Fibroblast of lung (primary cell): ENCODE measurements at places on chromosomes 5 and 9. TPM values are rescaled to one million over a fixed set of nuclear protein-coding genes. Genes with fewer than 3 reads are reported as not detected.

DNA sequence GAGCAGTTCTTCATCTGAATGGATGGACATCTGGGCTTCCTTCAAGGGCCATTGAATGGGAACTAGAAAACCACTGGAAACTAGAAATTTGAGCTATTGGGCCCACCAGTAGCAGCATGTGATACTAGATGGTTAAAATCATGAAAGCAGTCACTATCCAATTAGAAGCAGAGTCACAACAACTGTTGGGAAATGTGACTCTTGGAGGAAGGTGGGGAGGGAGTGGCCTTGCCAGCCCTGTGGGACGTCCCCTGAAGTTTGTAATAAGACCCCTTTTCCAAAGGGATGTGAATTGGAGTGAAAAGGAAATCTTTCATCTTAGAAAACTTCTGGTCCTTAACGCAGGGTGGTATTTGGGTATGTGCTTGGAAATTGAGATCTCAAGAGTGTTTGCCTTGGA lies 5.6 kb downstream of the RAB24 start:
- DNase-seq, result no peak

DNA sequence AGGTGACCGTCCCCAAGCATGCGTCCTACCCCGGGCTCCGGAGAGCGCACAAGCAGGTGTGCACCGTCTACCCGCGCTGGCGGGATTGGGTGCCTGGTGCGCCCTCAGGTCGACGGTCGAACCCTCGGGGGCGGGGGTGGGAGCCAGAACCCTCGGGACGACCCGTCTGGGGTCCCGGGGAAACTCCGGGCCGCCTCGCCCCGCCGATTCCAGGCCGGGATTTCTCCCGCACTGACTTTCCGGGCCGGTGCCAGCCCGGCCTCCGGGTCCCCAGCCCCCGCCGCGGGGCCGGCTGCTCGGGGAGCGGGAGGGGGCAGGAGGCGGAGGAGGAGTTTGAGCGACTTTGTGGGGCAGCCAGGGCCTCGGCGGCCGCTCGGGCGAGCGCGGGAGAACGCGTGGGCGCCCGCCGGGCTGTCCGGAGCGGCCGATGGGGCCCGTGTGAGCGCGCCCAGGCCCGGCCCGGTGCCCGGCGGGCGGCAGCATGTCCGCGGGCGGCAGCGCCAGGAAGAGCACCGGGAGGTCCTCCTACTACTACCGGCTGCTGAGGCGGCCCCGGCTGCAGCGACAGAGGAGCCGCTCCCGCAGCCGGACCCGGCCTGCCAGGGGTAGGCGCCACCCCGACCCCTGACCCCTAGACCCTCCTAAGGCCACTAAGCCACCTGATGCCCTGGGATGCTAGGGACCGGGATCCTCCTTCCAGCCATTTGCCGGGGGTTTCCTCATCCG lies at the start of gene DAB2IP:
DAB2IP (plus strand) TSS at position 340 of the 726 bp plus-strand sequence; CDS start at position 482, 142 bp downstream.
- DNase-seq, result peak; percentile 54

DNA sequence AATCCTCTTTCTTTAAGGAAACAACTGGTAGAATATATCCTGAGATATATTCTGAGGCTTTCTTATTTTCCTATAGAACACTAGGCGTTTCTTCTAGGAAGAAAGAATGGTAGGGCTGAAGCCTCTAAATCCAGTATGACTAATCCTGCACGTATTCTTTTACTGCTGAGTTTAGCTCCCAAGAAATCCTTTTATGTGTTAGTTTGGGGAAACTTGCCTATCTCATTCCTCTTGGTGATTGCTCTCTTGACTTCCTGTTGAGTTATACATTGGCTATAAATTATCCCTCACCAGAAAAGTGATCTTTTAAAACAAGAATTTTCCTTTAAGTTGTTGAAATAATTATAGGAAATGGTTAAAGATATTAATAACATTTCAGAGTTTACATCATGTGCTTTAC lies 422.9 kb downstream of the TMEM161B start:
- DNase-seq, result peak; percentile 52

DNA sequence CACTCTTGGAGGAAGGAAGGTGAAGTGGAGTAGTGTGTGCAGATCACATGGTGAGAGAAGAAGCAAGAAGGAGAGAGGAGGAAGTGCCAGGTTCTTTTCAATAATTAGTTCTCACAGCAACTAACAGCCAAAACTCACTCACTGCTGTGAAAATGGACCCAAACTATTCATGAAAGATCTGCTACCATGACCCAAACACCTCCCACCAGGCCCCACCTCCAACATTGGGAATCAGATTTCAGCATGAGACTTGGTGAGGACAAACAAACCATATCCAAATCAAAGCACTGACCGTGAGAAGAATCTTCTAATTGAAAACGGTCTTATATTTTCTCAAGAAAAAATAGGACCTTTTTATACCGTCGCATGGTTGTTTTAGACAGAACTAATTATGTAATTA lies 468.7 kb upstream of the TYRP1 start:
- DNase-seq, result no peak

GRCh38 chr9:134968011-134968822 lies 50.5 kb upstream of the FCN1 start:
- DNase-seq, result peak; percentile 31

- DNase-seq, result peak; percentile 85
Measured at GRCh38 chr9:112046181-112046580, 128.9 kb downstream of the SUSD1 start.

DNA sequence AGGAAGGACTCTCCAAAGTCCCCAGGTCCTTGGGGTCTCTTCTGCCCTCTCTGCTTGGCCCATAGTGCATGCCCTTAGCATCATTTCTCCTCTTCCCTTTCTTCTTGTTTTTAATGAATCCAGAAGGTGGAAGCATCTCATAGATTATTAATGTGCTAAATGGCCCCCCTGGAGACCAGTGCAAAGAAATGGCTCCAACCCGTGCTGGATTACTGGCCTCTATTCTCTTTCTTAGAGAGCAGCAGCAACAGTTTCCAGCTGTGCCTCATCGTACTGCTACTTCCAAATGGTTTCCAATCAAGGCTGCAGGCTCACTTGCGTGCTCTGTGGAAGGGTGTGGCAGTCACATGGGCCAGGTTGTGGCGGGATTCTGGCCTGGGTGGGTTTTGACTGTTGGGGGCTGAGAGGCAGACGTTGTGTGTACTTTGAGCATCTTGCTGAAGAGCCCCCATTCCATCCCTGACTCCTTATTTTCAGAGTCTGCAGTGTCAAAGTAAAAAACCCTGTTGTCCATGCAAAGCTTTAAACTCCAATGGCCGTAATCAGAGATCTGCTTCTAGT lies 139.7 kb downstream of the GABBR2 start:
- DNase-seq, result no peak

- DNase-seq, result peak; percentile 23
Measured at GRCh38 chr5:82799361-82800077, 277.7 kb downstream of the TMEM167A start.

DNA sequence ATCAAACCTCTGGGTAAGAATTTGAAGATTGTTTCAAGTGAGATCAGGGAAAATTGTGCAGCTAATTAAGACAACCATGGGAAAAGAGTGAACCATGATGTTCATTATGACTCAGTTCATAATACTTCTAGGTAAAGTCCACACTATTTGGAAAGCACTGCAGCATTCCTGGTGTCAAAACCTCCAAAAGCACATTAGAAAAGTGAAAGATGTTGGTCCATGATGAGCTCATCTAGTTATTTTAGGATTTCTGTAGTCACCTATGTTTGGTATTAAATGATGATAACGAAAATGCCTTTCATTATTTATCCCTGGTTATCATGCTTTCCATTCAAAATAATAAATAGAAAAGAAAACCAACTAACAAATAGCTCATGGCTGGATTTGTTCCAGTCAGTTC lies 49.1 kb downstream of the PTCD2 start:
- DNase-seq, result peak; percentile 89

- no peak for DNase-seq
Measured at GRCh38 chr5:71662381-71662780, 56.7 kb upstream of the CARTPT start.

GRCh38 chr5:77774981-77775789 lies 954 bp downstream of the TBCA start:
- no peak for DNase-seq

- no peak for DNase-seq
Measured at GRCh38 chr9:37715991-37716505, 37.6 kb upstream of the TRMT10B start.

GRCh38 chr5:32713770-32714381 lies 2.8 kb downstream of the NPR3 start:
- peak; percentile 48 for DNase-seq

- peak; percentile 83 for DNase-seq
Measured at GRCh38 chr5:34707451-34708107, 51.5 kb downstream of the RAI14 start.

GRCh38 chr9:8736805-8737204 lies 937.2 kb upstream of the DMAC1 start:
- DNase-seq, result no peak

GRCh38 chr5:102722931-102723330 lies 32.2 kb upstream of the PAM start:
- no peak for DNase-seq

DNA sequence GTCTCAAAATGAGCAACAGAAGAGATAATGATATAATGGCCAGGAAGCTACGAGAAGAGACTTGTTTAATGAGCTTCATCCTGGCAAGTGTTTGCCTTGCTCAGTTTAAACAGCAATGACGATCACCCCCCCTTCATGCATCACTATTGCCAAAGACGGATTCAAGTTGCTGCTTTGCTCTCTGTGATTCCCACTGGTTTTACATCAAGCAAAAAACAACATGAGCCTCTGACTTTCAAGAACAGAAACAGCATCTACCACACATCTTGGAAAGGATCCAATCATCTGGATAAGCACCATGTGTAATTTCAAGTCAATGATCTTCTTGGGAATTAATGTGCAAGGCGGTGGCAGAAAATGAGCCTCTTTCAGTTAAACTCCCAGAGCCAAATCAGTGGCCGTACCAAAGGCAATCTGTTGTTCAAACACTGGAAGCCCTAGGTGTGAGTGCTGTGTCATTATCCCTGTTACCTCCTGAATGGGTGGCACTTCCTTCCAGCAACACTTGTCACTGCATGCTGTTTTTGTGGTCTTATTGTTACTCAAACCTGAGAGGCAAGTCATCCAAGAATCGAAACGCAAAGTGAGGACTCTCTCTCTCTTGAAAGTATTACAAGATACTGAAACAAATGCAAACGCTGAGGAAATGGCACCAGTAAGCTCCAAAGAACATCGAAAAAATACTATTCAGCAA lies 72.8 kb downstream of the MED27 start:
- peak; percentile 75 for DNase-seq

- DNase-seq, result no peak
Measured at GRCh38 chr5:180153991-180154390, 55.0 kb downstream of the RASGEF1C start.

DNA sequence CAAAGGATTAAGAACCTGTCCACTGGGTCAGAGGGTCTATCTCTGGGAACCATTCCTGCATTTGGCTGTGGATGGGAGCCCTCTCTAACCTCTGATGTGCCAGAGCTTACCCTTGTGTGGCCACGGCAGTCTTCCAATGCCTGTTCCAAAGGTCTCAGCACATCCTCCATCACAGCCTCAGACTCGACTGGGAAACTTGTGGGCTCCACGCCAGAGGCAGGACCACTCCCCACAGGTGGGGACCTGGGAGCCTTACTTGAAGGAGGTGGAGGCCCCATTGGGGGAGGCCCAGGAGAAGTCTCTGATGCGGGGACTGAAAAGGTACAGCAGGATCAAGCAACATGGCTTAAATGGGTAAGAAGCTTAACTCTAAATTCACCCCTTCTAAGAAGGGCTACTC lies 4.4 kb downstream of the EIF4EBP3 start:
- DNase-seq, result no peak

- DNase-seq, result peak; percentile 99
Measured at GRCh38 chr9:96139592-96140295, 162.2 kb downstream of the HSD17B3 start.

DNA sequence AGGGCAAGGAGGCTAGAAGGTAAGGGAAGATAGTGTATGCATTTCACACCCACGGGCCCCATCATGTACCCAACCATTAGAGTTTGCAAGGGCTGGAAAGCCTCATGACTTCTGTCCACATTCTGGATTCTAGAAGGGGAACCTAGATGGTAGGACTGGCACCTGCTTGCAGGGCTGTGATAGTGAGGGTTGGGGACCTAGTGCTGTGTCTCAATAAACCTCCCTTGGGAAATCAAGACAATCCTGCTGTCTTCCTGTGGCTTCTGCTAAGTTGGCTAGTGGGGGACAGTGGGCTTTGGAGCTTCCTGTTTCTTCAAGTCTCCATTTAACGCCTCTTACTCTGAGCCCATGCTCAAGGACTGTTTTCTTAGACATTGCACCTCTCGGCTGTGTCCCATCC lies 43.6 kb upstream of the SYNPO start:
- no peak for DNase-seq

DNA sequence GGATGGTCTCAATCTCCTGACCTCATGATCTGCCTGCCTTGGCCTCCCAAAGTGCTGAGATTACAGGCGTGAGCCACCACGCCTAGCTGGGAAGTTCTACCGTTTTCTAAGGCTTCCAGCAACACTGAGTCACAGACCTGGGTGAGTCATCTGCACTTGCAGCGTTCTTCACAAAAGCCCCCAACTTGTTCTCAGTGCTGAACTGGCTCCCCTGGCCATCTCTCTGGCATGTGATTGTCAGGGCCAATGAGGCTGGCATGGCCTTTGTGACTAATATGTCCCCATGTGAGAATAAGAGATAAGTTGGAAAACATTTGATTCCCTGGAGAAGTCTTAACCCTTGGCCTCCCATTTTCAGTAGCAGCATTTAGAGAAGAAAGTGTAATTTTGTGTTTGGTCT lies 124.4 kb downstream of the WDR41 start:
- peak; percentile 4 for DNase-seq

- no peak for DNase-seq
Measured at GRCh38 chr5:107277485-107278125, 393.1 kb downstream of the EFNA5 start.

DNA sequence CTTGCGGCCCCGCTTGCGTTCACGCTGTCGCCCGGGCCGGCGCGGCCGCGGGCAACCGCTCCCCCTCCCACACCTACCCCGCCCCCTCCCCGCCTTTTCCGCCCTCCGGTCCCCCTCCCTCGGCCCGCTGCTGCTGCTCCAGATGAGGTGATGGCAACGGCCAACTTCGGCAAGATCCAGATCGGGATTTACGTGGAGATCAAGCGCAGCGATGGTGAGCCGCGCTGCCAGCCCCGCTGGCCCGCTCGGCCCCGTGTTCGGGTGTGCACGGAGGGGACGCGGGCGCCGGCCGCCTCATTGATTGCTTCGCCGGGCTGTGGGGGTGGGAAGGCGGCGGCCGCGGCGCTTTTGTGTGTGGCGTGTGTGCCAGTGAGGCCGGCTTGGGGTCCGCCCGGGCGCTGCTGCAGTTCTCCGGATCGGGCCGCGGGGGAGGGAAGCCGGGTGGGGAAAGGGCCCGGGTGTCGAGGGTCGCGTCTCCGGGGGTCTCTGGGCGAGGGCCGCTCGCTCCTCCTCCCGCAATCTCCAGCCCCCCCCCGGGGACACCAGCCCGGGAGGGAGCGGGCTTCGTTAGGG lies 403 bp downstream of the KIF2A start:
- no peak for DNase-seq

CD14 gene
- 4.1 and 10.9 TPM in 2 replicates for total RNA-seq

PGM5 gene
- 37.5 and 113 TPM in 2 replicates for total RNA-seq

GABRG2 gene
- total RNA-seq, result under 0.01 TPM in 1 of 2 replicates, not detected in the other

FANCC gene
- total RNA-seq, result 7.4 and 8.9 TPM in 2 replicates

MYMK gene
- total RNA-seq, result not detected in 2 replicates

GLIPR2 gene
- 40.0 and 47.8 TPM in 2 replicates for total RNA-seq

DAP gene
- total RNA-seq, result 24.7 and 56.6 TPM in 2 replicates

PCDHB9 gene
- total RNA-seq, result 0.26 and 0.99 TPM in 2 replicates
